Heart left ventricle (tissue), 16 donors: ENCODE measurements at places on chromosomes 1 and 21. TPM values are rescaled to one million over a fixed set of nuclear protein-coding genes. Genes with fewer than 3 reads are reported as not detected.
A peak's percentile ranks its signal among the peaks of the same experiment; 100 is the strongest.

The PDZK1IP1 gene
- not detected for total RNA-seq

The RGS1 gene
- 0.75 TPM for total RNA-seq

GRCh38 chr1:71053758-71054157 is 6.1 kb upstream of the PTGER3 start:
- DNase-seq, result no peak
- no peaks in the 10 kb centered on the region for H3K36me3 ChIP-seq

GRCh38 chr21:26920055-26920454 is 46.8 kb downstream of the ADAMTS5 start:
- no peaks in the 10 kb centered on the region for H3K4me1 ChIP-seq
- no peak overlapping the region for H3K4me3 ChIP-seq
- no peaks in the 10 kb centered on the region for H3K27me3 ChIP-seq
- no peak overlapping the region for H3K27ac ChIP-seq

GRCh38 chr1:25896266-25896665 is 10.0 kb downstream of the STMN1 start:
- no peak overlapping the region for H3K27ac ChIP-seq
- peaks cover 12% of the 10 kb centered on the region for H3K4me1 ChIP-seq
- no peaks in the 10 kb centered on the region for H3K36me3 ChIP-seq
- H3K27me3 ChIP-seq, result no peaks in the 10 kb centered on the region
- H3K4me3 ChIP-seq, result no peak overlapping the region

DNA sequence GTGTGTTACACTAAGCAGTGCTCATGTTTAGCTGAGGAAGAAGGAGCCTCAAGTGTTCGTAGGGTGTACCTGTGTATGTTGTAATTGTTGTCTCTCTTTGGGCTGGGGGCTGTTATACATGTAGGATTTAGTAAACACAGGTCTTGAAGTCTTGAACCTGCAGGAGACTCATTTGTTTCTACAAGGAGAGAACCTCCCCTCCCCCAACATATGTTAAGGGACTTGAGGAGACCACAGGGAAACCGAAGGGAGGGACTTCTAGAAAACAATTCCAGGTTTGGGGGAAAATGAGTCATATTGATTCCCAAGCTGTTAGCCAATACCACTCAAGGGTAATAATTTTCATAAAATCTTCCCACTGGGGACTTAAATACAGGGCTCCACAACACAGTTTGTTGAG is 25.0 kb upstream of the AGBL4 start:
- H3K27ac ChIP-seq, result no peak overlapping the region
- H3K4me3 ChIP-seq, result no peak overlapping the region
- peaks cover 7% of the 10 kb centered on the region for H3K4me1 ChIP-seq
- peaks cover 11% of the 10 kb centered on the region for H3K27me3 ChIP-seq
- no peak for DNase-seq

DNA sequence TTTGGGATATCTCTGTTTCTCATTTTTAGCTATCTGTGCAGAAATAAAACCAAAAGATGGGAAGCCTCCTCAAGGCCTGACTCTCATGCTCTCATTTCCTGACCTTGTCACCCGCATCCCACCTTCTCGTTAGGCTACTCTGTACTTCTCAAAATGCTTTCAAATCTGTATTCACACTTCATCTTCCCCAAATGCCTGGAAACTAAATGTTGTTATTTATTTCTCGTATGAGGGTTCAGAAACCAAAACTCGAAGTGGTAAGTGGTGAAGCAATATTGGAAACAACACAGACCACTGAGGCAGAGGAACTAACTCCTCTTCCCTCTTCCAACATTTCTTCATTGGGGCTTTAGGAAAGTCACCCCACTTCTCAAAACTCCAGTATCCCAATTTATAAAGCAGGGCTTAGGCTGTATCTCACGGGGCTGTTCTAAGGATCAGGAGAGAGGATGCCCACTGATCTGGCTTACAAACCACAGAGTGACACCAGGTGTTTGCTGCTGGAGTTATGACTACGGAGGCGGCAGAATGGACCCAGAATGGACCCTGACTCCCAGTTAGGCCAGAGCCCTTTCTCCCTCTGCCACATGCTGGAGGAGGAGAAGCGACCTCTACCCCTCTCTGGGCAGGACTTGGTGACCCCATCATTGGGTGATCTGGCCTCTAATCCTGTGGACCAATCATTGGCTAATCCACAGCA is 3.5 kb downstream of the SLAMF7 start:
- peak overlapping the region; percentile 50 for H3K4me3 ChIP-seq
- no peaks in the 10 kb centered on the region for H3K27me3 ChIP-seq
- DNase-seq, result no peak
- H3K27ac ChIP-seq, result no peak overlapping the region
- no peaks in the 10 kb centered on the region for H3K36me3 ChIP-seq

GRCh38 chr1:160863774-160864131 is 1.1 kb upstream of the CD244 start:
- H3K27ac ChIP-seq, result no peak overlapping the region
- no peak overlapping the region for H3K4me3 ChIP-seq
- H3K36me3 ChIP-seq, result no peaks in the 10 kb centered on the region
- peaks cover 4% of the 10 kb centered on the region for H3K27me3 ChIP-seq
- no peaks in the 10 kb centered on the region for H3K4me1 ChIP-seq
- DNase-seq, result peak; percentile 71

GRCh38 chr21:25691976-25692375 is 42.7 kb downstream of the ATP5PF start:
- no peak overlapping the region for H3K4me3 ChIP-seq
- H3K4me1 ChIP-seq, result peaks cover 27% of the 10 kb centered on the region
- no peak for DNase-seq
- H3K27me3 ChIP-seq, result no peaks in the 10 kb centered on the region
- peaks cover 25% of the 10 kb centered on the region for H3K36me3 ChIP-seq

DNA sequence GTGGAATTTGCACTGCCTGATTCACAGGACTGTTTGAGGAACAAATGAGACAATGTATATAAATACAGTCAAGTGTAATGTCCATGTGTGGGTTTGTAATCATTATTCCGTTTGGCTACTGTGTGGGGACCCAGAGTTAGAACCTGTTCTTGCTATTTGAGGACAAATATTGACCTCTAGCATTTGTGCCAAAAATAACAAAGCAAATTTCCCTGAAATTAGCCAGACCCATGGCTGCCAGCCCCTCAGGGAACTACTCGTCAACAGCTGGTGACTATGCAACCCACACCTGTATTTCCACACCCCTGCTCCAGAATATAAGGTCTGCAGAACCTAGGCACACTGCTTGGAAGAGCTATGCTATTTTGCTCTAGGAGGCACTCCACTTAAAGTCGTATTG is 70.7 kb downstream of the KCNJ6 start:
- DNase-seq, result no peak
- H3K4me3 ChIP-seq, result no peak overlapping the region
- no peak overlapping the region for H3K27ac ChIP-seq
- H3K36me3 ChIP-seq, result no peaks in the 10 kb centered on the region
- H3K27me3 ChIP-seq, result no peaks in the 10 kb centered on the region

DNA sequence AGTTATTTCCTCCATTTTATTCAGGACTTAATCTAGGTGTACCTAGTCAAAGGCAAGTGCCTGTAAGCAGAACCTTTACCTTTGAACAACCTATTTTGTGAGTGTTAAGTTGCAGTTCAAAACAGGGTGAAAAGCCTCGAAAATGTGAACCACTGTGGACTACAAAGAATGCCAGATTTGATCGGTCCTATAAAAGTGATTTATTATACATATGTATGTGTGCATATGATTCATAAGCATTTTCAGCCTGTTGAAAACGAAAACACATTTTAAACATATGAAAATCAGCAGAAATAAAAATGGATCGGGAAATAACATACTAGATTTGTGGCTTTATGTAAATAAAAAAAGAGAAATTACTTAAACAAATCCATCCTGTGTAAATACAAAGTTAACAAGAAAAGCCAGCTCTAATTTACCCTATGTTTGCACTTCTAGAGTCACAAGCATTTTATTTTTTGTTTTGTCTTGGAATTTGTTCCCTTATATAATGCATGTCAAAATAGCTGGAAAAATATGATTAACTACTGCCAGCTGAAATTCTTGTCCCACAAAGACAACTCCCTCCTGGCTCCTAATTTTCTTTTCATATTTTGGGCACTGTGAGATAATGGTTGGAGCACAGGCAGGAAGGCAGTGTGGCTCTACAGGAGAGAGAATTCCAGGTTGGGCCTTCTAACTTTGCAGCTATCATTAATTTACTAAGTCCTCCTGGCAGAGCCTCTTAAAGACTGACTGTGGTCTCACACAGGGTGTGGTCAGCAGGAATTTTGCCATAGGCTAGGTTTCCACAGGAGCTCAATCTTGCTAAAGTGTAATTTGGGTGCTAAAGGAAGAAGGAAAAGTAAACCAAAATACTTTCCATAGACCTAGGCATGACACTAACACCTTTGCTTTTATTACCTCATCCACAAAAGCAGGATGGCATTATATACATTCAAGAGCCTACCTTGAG is 70.2 kb upstream of the CDC42BPA start:
- DNase-seq, result no peak
- H3K36me3 ChIP-seq, result no peaks in the 10 kb centered on the region
- H3K4me3 ChIP-seq, result no peak overlapping the region
- H3K4me1 ChIP-seq, result no peaks in the 10 kb centered on the region

DNA sequence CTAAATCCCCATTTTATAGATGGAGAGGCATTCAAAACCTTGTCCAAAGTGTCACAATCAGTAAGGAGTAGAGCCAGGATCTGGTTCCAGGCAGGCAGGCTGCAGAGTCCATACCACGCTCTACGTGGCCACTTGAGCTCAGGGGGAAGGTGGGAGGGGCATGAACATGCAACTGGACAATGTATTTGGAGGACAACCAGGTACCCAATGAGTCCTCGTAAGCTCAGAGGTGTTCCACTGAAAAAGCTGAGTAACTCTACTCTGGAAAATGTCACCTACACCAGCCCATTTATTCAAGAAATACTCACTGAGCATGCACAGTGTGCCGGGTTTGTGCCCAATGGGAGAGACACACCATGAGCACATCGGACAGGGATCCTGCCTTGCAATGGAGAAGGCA is 11.2 kb upstream of the GUCA2B start:
- H3K27ac ChIP-seq, result no peak overlapping the region
- H3K36me3 ChIP-seq, result no peaks in the 10 kb centered on the region
- DNase-seq, result no peak
- H3K4me3 ChIP-seq, result no peak overlapping the region
- H3K27me3 ChIP-seq, result peaks cover 8% of the 10 kb centered on the region
